ENCODE measurements at places on chromosomes 3 and 15.
A peak's percentile ranks its signal among the peaks of the same experiment; 100 is the strongest.

DNA sequence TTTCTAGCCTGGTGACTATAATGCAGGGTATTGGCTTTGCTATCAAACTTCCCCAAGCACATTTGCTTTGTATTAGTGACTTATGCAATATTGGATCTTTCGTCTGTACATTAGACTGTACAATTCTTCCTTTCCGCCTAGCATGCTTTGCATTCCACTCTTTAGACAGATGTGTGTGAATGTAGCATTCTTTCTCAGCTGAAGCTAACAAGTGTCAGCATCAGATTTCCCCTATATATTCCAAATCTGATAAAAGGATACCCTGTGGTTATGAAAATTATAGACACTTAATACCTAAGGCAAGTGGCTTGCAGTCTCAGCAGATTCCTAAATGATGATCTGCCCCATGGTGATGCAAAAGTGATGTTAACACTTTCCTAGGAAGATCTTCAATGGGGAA is 360.1 kb downstream of the CNTN4 start:
- DNase-seq, result peak; percentile 29

- no peak for DNase-seq
Observed at GRCh38 chr15:58526647-58527192, 94.9 kb downstream of the LIPC start.

DNA sequence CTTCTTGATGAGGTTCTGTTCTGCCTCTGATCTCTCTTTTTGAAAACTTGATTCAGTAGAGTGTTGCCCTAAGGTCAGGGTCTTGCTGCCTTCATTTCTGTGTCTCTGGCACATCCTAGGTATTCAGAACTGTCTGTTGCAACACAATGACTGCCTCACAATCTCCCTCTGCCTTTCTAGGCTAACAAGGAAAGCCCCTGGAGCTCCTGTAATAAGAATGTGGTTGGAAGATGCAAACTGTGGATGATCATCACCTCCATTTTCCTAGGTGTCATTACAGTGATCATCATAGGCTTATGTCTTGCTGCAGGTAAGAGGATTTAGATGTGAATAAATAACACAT is 7.0 kb downstream of the C3orf52 start:
- no peak for DNase-seq

DNA sequence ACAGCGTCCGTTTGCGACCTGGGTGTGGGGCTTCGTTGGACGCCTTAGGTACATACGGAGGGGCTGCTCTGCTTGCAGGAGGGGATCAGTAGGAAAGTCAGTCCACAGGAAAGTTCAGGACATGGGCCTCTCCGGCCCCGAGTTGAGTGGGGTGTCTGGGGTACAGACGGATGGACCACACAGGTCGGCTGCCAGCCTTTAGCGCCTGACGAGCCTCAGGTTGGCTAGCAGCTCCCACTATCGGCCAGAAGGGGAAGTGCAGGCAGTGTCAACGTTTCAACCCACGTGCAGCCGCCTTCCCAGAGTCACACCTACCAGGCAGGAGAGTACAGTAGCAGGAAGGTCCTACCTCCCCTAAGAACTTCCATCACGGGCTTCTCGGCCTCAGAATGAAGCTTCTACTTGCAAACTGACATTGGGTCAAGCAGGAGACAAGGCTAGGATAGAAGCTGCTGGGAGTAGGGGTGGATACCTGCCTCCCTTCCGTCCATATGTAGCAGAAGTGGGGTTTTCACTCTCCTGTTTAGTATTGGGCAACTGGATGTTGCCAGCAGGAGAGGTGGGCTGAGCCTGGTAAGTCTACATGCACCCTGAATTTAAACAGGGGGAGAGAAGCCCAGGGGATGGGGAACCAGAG is 1.8 kb upstream of the SCN5A start:
- peak; percentile 11 for DNase-seq

DNA sequence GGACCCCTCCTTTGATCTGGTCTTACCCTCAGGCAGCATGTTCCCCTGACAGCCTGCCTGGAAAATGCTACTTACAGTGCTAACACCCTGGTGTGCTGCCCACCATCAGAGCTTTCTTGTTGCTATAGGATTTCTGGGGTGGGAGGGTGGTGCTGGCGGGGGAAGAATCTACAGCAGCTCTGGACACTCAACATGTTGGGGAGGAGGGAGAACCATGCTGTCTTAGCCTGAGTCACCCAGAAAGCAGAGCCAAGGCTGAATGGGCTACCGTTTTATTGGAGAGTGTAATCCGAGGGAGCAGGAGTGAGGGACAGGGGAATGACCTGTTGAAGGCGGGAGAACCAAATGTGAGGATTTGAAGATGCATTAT is 45.6 kb downstream of the MFSD1 start:
- no peak for DNase-seq

GRCh38 chr3:190058521-190059241 is 62.0 kb downstream of the P3H2 start:
- no peak for DNase-seq

Data from fibroblast of skin of left quadriceps (primary cell).